Stimulated activated CD8-positive, alpha-beta memory T cell treated with anti-CD3 and anti-CD28 coated beads, Interleukin-4, amount 100 ng/mL, for 4 hours (primary cell): ENCODE measurements at places on chromosomes 4 and X.

DNA sequence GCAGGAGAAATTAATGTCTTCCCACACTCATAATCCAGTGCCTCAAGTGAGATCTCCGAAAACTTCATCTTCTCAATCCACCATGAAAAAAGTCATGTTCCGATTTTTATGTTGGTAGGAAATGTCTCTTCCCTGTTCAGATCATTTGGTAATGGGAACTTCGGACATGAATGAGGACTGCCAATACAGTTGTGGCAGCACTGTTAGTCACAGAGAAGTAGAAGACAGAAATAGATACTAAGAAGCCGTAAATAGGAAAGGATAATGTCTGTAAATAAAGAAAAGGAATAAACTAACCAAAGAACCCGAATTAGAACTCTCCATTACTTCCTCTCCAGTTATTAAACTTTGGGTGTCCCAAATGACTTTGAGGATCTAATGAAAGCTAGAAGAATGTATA, 69.6 kb downstream of the DDX60L start:
- no peak for DNase-seq

- DNase-seq: no peak
Measured at GRCh38 chr4:20576861-20577260, 123.4 kb upstream of the PACRGL start.

- no peak for DNase-seq
Measured at GRCh38 chrX:13937370-13938050, 92.2 kb downstream of the GEMIN8 start.

DNA sequence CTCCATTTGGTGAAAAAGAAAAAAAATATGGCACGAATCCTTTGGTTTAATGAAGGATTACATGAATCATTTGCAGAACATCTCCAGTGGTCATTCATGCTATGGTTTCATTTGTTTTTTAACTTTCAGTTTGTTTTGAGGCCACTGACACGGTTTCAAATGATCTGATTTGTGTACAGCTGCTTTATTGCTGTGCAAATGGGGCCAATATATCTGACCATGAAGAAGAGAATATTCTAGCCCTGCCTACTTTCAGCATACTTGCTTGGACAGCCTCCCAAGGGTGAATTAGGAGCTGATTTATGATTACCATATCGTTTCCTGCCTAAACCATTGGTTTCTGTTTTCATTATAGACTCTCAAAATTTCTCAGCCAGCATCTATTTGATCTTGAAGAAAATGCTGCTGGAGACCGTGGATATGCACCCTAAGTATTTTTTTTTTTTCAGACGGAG, 30.7 kb downstream of the SPARCL1 start:
- no peak for DNase-seq
